ENCODE measurements at places on chromosomes 3 and 15.

DNA sequence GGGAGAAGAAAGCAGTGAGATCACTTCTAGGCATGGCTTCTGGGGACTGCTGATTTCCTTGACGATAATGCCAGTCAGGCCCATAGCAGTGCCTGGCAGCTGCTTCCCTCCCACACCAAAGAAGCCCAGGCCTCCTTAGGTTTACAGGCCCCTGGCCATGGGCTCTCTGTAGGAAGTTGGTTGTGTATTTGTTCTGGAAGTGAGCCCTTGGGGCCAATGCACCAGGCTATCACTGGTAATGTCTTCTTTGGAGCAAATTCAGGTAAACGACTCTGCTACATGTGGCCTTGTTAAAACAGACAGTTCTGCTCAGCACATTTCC lies 89.3 kb downstream of the CCNL1 start:
- DNase-seq, result no peak

DNA sequence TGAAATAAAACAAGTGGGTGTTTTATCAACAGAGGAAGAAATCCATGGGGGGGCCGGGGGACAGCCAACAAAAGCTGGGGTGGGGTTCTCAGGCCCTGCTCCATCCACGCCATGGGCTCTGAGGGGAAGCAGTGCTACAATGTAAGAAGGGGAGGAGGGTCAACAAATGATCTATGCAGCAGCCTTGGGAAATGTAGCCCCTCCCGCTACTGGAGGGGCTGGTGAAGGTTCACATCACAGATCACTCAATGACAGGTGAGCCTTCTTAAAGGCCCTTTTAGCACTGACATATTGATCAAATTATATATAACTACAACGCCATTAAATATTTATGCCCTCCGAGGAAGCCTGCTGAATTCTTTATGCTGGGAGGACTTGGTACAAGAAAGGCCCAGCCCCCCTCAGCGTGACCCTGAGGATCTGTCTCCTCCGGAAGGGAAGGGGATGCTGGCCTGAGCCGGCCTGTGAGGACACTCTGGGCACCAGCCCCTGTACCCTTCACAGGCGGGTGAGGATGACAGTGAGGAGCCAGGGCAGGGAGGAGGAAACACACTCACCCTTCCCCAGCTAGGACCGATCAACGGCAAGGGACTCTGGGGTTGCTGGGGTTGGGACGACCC lies 15.3 kb downstream of the TLE3 start:
- DNase-seq, result no peak

GRCh38 chr15:81924729-81925128 lies 121.1 kb downstream of the MEX3B start:
- peak; percentile 28 for DNase-seq

GRCh38 chr15:41690636-41691035 lies 30.4 kb downstream of the MGA start:
- DNase-seq, result no peak

DNA sequence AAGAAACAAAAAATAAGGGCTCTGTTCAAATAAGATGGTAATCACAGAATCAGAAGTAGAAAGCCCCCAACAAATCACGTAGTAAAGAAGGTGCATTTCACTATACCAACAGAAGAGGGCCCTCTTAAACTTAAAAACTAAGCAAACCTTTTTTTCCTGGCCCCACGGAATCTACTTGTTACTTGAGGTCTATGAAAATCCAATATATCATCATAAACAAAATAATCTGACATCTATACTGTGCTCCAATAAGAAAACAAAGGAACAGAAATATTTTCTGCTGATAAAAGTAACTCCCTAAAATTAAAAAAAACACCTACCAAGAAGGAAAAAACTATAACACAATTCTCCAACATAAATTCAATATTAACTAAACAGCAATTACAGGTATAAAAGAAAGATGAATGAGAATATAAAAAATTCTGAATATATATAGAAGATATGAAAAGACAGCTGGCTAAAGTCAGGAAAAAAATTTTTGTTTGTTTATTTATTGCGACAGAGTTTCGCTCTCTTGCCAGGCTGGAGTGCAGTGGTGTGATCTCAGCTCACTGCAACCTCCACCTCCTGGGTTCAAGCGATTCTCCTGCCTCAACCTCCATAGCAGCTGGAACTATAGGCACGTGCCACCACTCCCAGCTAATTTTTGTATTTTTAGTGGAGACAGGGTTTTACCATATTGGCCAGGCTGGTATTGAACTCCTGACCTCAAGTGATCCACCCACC lies 81.8 kb downstream of the CLASP2 start:
- DNase-seq, result peak; percentile 41

- DNase-seq, result no peak
These were observed 24.2 kb upstream of the NR2F2 start for GRCh38 chr15:96306321-96306720.

DNA sequence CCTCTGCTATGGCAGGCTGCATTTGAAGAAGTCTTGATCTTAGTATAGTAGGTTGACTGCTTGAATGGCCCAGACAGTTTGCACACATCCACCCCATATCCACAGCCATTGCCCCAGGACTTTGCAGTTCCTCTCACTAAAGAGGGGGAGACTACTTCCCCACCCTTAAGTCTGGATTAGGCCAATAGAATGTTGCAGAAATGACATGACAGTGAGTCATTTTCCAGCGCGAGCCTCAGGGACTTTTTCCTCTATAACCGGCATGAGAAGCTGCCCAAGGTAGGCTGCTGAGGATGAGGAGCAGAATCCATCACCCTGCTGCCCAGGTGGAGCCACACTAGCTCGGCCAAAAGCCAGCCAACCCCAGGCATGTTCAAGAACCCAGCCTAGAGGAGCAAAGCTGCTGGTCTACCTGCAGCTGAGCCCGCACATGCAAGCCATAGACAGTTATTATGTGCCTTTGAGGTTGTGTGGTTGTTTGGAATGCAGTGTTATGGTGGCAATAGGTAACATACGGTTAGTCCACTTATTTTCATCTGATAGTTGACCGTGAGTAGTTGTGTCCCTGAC lies 113.9 kb downstream of the TLE3 start:
- no peak for DNase-seq

GRCh38 chr3:38960042-38960622 lies 91.6 kb downstream of the SCN11A start:
- DNase-seq, result no peak

- no peak for DNase-seq
These were observed 182.7 kb downstream of the MEX3B start for GRCh38 chr15:81863162-81863561.

Measured in NCI-H446 (cell line).